ENCODE measurements at places on chromosomes 12 and 14.

- no peak for DNase-seq
Measured at GRCh38 chr12:388541-389141, 479 bp downstream of the KDM5A start.

DNA sequence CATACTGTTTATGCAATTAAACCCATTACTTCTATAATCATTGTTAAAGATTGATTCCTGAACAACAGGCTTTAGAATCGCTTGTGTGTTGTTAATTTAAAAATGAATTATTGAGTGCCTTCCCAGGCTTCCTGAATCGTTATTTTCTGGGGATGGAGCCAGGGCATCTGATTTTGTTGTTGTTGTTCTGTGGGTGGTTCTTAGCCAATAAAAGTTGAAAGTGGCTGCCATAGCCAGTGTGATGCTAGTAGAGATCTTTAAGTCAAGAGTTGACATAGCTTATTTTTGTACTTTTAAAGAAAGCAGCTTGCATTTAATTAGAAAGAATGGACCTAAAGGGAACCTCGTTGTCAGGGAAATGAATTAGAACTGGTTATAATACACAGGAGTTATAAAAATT lies 6.4 kb downstream of the GOLGA5 start:
- no peak for DNase-seq

DNA sequence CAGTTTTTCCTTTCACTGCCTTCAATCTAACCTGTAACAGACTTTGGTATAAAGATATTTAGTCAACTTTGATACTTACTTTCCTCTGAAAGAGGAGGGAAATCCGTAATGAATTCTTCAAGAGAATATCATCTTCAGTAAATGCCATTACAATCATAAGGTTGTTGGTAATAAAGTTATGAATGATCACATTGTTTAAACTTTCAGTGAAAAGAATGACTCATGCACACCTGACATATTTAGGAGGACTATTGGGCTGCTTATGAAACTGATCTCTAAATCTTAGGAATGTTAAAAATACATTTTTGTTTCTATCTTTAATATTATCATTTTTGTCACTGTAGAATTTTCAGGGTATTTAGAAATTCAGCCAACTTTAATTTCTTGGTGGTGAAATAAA lies 474.7 kb downstream of the SLC16A7 start:
- no peak for DNase-seq

DNA sequence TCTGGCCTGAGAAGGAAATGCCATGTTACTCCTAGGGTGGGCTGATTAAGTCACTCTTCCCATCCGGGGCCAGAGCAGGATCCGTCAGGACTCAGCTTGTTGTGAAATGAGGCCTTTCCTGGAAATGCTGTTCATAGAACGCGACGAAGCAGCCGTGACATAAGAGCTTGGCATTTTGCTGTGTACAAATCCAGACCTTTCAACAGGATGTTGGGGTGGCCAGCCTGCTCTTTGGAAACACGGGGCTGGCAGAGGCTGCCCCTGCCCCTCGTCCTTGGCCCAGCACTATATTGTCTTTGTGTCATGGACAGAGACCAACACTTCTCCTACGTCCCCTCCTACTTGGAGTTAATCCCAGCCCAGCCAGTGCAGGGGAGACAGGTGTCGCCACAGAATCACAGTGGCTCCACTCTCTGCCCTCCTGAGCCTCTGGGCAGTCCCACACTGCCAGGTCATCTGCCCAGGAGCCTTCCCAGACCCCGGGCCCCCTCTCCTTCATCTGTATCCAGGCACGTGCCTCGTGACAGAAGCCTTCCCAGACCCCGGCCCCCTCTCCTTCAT lies 18.6 kb upstream of the EIF5 start:
- no peak for DNase-seq

GRCh38 chr12:3974883-3975282 lies 101.7 kb upstream of the PARP11 start:
- no peak for DNase-seq

DNA sequence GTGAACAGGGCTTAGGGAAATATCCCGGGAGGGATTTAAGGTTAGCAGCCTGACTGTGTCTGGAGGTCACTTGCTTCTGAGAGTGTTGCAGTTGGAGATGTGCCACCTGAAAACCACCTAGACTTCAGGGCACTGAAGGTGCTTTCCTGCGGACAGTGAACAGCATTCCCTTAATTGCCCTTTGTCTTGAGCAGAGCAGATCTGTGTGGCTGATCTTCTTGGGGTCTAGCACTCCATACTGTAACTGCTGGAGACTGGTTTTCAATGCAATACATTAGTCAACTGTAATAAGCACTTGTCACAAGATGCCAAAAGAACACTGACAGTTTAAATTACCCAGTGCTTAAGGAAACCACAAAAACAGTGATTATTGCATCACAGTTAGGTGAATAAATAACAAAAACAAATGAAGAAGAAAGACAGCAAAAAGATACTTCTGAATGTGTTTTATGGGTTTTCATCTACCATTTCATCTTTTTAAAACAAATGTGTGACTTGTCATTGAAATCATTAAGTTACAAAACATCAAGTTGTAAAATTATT lies 111.8 kb downstream of the PRIMA1 start:
- DNase-seq = no peak

DNA sequence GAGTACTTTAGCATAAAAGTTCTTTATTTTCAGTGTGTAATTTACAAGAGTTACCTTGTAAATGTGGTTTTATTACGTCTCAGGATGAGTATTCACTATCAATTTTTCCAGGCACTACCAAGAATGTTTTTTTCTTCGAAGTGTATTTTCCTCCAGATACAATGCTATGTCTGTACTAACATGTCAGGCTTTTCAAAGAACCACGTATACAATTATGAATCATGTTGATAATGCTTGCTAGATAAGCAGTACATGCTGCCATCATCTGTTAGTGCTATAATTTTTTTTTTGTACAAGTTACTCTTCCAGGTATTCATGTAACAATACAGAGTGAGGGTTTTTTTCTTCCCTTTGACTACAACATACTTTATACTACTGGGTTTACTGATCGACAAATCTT lies 5.6 kb upstream of the KANSL2 start:
- DNase-seq = no peak

GRCh38 chr14:89625731-89626232 lies 208.7 kb upstream of the FOXN3 start:
- DNase-seq = no peak

DNA sequence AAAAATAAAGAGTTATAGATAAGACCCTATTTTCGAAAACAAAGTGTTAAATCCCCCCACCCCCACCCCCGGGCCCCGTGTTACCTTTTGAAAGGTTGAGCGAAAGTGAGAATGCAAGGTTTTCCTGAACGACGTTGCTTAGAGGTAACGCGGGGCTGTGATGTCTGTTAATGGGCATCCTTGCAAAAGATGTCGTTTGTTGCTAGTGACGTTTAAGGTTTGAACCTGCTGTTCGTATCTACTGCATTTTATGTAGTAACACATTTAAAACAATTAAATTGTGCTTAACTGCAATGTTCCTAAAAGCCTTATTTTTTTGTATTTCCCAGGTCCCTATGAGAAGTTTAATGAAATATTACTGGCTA lies 1.2 kb downstream of the CPSF6 start:
- DNase-seq = no peak

DNA sequence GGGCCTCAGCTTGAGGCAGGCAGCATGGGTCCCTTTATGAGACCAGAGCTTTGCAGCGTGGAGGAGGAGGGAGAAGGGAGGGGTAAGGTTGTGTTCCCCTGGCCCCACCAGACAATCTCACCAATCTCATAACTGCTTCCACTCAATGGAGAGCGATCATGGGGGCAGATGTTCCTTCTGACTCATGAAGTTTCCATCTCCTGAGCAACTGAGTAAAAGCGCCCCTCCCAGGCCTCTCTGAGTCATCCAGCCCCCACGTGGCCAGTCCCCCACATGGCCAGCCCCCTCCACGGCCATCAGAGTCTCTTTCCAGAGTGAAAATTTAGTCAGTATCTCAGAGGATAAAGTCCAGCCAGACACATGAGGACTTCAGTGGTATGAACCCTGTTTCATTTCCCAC lies 39.2 kb upstream of the PLXNC1 start:
- no peak for DNase-seq

- no peak for DNase-seq
Measured at GRCh38 chr12:132170637-132171292, 26.5 kb downstream of the NOC4L start.

DNA sequence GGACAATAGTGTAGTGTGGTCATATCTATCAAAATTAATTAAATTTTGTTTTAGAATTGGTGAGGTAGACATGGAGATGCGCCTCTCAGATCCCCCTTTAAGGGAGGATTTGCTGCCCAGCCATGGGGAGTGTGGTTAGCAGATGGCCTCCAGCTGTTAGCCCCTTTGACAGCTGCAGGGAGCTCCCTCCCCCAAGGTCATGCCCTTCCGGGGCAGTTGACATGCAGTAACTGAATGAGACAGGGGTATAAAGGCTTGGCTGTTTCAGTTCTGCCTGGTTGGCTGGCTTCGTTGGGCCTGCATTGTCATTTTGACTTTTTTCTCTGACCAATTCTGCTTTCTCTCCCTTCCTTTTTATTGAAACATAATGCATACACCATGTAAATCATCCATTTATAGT lies 291.5 kb upstream of the SRRM4 start:
- DNase-seq = no peak

- no peak for DNase-seq
Measured at GRCh38 chr12:84607170-84607819, 305.3 kb downstream of the SLC6A15 start.

GRCh38 chr12:49296836-49297694 lies 2.1 kb downstream of the PRPH start:
- DNase-seq = peak; percentile 34

DNA sequence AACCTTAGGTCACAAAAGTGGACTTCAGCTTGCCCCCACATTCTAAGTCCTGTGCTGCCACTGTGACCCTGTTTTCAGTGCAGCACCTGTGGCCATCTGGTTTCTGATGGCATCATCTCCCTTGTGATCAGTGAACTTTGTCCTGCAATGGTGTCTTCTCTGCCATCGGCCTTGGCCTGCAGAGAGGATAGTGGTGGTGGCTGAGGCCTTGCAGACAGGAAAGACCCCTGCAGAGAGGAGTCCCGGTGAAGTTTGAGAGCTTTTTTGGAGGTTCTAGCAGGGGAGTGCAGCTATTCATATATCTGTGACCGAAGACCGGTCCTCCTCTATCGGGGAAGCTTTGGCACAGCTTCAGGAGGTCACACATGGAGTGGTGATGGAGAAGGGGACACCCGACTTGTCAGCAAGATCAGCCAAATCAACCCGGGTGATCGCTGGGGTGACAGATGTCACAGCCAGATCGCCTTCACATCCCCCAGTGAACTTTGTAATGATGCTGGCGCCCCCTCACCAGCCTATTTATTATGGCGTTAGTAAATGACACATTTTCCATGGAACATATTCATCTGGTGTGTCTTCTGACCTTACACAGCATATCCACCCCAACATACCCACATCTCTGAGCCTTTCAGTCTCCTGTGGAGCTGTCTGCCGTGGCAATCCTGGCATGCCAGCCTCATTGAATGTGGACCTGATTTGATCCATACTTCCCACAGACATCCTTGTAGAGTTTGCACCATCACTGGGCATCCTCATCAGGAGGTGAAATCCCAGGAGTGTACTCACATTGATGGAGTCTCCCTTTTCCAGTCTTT lies 136.1 kb downstream of the PAPOLA start:
- DNase-seq = no peak

- DNase-seq = no peak
Measured at GRCh38 chr12:23906329-23906728, 43.1 kb downstream of the SOX5 start.

DNA sequence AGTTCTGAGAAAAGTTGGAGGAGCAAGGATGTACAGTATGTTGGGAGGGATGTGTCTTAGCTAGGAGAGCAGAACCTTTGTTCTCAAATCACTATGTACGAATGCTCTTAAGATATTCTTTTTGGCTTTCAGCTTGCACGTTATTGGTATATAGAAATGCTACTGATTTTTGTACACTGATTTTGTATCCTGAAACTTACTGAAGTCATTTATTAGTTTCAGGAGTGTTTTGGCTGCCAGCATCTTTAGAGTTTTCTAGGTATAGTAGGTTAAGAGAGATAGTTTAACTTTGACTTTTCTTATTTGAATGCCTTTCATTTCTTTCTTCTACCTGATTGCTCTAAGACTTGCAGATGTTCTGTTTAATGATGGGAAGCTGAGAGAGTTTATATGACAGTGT lies 442.8 kb upstream of the FBXO33 start:
- DNase-seq = no peak

DNA sequence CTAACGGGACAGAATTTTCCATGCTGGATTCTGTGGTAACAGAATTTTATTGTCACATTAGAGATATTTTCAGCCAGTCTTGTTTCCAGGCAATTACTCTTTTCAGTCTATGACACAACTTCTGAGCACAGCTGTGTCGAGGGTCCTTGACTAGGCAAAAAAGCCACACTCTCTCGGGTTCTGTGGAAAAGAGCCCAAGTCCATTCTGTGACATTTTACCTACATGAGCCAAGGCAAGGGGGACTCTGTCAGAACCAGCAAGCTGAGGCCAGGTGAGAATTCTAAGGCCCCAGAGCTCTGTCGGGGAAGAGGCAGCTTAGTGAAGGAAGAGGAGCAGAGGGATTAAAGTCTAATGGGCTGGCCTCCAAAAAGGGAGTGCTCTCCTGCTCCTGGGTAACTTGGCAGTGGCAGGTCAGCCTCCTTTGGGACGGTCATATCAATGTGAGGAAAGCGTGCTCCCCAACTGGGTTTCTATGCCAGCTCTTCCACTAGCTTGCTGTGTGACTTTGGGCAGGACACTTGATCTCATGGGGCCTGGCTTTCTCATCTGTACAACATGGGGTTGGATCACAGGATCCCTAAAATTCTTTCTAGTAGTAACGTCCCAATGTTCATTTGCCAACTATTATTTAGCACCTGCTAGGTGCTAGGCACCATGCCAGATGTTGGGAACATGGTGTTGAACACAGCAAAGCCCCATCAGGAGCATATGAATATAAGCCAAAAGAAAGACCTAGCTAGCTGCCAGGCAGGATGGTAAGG lies 16.0 kb upstream of the RIC8B start:
- no peak for DNase-seq

DNA sequence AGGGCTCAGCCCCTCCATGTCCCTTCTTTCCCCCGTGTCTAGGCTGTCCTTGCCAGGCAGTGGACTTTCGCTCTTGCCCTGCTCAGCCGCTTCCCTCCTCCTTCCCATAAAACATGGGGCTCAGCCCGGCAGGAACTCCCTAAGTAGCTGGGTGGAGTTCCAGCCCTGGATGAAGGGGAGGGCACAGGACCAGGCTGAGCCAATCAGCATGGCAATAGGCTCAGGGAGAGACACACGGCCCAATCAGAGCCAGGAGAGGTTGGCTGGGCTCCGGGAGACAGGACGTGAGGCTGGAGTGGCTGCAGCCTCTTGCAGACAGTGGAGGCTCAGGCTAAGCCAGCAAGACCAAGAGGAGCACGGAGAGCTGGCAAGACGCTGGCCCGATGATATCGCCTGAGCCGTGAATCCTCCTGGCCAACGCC lies 54.3 kb downstream of the GALNT9 start:
- DNase-seq = peak; percentile 25

GRCh38 chr14:29608861-29609260 lies 318.8 kb downstream of the PRKD1 start:
- no peak for DNase-seq

GRCh38 chr12:53255996-53256395 lies 12.1 kb upstream of the ESPL1 start:
- no peak for DNase-seq

GRCh38 chr14:58864751-58865513 lies 227.2 kb downstream of the DACT1 start:
- DNase-seq = no peak
